ENCODE measurements at places on chromosomes 6 and 20.

DNA sequence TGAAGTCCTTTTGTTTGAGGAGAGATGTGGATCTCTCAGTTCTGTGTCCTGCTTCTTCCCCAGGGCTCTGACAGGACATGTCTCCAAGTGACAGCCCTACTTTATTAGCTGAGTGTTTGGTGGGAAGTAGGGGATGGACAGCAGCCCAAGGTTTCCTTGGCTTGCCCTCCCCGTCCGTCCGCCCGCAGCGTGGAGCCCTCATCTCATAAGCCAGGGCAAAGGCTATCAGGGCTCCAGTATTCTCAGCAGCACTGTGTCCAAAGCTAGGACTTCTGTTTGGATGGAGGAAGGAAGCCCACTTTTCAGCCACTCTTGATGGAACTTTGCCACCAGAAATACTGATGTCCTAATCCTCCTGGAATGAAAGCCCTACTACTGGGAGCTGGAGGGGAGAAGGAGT, 13.6 kb downstream of the CDC5L start:
- no peak for DNase-seq

DNA sequence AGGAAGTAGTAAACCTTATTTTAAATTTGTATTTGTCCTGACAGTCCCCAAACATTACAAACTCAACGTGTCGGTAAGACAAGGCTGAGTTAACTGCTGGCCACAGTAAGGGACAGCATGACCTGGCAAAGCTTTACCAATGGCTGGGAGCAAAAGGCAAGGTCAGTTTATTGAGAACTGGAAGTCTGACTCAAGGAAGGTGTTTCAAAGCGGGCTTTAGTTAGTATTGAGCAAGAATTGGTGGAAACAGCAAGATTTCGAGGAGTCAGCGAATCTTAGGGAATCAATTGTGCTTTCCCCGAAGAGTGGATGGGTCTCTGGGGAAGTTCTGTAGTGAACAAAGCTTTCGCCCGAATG, 885 bp upstream of the GZF1 start:
- DNase-seq, result peak; percentile 46

GRCh38 chr20:23419995-23420901, 1.0 kb downstream of the NAPB start:
- peak; percentile 70 for DNase-seq

DNA sequence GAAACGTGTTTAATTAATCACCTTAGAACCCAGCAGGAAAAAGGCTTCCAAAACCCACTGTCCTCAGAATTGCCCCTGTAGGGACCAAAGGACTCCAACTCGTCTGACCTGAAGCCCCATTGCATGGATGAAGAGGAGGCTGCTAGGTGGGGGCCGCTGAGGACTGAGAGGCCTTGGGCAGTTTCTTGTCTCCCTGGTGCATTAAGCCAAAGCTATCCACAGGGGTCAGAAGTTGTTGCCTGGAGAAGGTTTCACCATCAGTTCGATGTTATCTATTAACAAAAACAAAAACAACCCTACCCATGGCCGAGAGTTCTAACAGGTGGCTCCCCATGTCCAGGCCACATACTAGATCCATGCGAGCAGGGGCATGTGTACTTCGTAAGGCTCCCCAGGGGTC, 120.9 kb upstream of the CD93 start:
- no peak for DNase-seq

DNA sequence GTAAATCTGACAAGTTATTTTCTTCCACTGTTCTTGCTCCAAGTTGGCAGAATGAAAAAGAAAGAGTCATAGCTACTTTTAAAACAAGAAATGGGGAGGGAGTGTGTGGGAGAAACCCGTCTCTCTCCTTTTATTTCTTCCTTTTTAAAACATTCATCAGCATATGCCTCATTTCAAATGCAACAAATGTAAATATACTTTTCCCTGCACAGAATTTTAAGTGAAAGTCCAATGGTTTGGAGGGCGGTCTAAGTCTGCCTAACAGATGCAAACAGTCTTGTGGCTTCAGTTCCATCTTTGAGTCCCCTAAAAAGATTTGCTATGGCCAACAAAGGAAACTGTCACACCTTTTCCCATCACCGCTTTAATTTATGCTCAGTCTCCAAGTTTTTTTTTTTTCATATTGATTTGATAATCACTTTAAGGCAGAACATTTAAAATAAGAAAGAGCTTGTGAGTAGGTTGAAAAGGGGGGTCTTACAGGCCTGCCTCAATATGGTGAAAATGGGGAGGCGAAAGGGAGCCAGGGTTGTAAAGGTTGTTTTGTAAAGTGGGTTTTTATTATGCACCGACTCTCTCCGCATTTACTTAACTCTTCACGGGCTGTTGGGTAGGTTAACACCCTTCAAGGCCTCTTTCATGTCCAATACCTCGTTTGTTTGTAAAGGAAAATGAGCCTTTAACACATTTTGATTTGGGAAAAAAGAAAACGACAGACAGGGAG, 4.6 kb downstream of the TFAP2D start:
- no peak for DNase-seq

GRCh38 chr20:54220722-54221121, 12.8 kb downstream of the PFDN4 start:
- DNase-seq, result no peak

- DNase-seq, result peak; percentile 62
These were observed 1.9 kb downstream of the NCOA7 start for GRCh38 chr6:125792680-125793079.

DNA sequence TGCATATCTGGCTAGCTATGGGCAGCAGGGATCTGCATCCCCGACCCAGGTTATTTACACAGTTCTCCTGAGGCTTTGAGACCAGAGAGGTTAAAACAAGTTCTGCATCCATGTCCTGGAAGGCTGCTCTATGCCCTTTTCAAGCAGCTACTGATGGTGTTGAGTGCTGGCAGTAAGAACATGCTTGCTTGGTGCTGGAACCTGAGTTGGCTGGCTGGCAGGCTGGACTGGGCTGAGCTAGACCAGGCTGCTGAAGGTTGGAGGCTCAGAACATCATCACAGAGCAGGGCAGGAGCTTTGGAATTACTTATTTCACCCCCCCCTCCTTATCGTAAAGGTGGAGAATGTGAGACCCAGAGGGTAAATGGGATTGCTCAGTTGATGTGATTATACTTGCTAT, 16.9 kb upstream of the LRFN2 start:
- no peak for DNase-seq

DNA sequence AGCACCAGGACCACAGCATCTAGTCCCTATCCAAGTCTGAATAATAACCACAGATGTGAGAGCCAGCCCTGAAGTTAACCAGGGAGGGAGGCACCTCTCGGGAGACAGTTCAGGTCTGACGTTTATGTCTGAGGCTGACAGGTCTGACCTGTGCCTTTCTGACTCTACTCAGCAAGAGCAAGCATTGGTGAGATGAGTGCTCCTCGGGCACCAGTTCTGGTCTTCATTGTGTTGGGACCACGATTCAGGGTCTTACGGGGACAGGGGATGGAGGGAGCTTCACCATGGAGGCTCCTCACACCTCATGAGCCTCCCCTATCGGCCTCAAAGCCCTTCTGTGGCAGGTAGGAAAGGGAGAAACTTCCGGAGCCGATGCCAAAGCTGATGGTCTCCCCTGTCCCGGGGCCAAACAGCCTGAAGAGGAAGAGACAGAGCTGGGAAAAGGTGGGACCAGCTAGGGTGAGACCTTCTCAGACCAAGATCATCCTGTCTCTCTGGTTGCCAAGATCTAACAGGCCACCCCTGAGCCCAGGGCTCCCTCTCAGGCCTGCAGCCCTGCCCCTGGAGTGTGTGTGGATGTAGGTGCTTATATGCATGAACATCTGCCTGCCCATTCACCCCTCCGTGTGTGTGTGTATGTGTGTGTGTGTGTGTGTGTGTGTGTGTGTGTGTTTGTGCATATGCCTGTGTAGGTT, 170.5 kb downstream of the VEGFA start:
- DNase-seq, result no peak

GRCh38 chr6:139091826-139092225, 43.1 kb upstream of the HECA start:
- no peak for DNase-seq

GRCh38 chr6:70150521-70150920, 152.4 kb downstream of the COL9A1 start:
- no peak for DNase-seq

- no peak for DNase-seq
These were observed 329.6 kb upstream of the RSPO3 start for GRCh38 chr6:126788861-126789365.

DNA sequence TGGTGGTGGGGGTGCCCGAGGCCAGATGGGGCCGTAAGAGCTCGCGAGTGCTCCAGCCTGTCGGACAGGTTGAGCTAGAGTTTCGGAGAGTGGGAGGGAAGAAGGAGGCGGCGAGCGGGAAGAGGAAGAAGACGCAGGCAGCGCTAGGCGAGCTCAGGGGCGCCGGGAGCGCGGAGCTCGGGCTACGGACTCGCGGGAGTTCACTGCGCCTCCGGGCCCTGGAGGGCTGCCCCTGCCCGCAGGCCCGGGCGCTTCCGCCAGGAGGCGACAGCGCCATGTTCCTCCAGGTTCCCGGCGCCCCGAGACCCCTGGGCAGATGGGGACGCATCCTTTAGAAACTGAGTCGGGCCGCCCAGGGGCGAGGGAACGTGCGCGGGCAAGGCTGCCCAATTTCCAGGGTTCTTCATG, 984 bp downstream of the TFAP2C start:
- DNase-seq, result peak; percentile 28

DNA sequence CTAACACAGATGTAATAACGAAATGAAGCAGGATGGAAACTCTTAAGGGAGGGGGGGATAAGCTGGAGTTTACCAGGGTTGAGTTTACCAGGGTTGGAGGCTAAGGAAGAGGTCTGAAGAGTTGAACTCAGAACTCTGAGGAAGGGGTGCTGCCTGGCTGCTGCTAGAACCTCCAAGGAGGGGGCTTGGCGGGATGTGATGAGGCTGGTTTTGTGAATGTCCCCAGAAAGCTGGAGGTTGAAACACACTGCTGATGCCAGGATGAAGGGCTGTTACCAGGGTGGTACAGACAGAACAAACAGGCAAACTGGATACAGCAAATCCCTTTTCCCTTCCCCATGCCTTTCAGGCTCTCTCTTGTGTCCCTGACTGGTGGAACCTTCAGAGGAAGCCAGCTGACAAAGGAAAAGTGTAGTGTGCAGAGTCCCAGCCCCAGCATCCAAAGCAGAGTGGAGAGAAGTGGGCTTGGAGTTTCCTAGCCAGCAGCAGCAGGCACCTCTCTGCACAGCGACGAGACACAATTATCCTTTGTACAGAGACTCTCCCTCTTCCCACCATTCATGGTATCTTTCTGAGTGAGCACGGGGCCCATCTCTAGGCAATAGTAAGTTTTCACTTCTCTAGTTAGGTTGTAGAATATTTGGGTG, 23.7 kb downstream of the UBE2V1 start:
- DNase-seq, result no peak

DNA sequence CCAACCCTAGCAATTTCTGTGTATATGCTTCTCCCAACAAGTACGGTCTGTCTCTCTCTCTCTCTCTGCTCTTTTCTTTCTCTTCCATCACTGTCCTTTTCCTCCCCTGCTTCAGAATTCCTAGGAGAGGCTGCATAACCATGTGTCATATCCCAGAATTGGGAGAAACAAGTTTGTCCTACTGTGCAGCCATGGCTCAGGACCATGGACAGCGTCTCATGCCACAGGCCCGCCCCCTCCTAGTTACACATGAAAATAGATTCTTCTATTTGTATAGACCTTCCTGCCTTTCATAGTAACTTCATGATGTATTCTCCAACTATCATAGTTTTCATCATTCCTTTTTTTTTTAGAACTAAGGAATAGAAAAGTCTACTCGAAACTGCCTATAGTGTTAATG, 98.0 kb downstream of the FNDC1 start:
- peak; percentile 28 for DNase-seq

DNA sequence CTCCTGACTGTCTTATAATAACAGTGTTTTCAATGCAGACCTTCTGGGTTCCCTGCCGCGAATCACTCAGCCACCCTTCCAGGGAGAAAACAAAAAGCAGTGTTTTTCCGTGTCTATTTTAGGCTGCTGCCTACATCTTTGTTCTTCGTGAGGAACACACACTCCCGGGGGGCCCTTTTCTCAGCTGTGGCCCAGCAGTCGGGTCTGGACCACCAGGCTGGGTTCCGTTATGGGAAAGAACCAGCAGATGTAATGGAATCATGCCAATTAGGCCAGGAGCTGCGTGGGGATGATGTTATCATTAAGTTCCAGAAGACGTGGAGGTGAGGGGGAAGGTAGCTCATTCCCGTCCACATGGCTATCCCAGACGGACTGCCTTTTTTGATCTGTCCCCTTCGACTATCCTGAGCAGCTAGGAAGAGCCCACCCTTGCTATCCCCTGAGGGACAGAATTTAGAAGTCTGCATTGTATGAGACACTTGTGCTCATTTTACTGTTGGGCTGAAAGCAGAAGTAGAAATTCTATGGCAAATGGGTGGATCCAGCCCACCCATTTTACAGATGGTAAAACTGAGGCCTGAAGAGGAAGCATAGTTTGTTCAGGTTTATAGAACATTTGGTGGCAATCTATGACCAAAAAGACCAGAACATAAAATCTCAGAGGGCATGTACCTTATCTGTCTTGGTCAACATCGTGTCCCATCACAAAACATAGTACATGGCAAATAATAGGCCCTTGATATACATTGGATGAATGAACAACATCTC, 54.5 kb downstream of the KCNB1 start:
- no peak for DNase-seq

DNA sequence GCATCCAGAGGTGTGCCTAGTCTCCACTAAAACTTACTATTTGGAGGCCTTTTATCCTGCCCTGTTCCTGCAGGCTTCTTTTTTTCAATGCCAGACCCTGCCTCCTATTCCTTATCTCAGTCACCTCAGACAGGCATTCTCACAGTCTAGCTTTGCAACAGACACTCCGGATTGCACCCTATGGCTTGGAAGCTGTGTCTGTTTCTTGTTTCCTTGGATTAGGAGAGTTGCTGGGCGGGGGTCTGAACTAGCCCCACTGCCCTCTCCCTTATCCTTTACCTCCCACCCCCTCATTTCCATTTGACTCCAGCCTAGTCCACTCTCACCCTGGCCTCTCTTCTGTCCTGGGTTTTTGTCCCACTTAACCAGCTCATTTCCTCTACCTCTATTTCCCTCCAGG, 228.1 kb upstream of the CITED2 start:
- no peak for DNase-seq

- no peak for DNase-seq
These were observed 25.0 kb downstream of the SLC22A1 start for GRCh38 chr6:160146454-160147145.

DNA sequence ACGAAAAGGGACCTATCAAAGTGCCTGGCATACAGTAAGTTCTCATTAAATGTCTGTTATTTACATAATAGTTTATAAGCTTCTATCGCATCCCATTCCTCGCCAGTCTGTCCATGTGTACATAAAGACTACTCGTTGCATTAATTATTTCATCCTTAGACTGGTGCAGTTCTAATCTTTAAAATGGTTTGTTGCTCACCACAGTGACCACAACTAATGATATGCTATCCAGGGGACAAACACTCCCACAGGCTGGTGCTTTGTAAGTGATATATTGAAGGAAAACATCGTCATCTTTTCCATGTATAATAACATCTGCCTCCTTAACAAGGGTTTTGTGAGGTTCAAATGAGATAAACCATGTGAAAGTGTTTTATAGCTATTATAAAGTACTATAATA, 39.0 kb upstream of the HBS1L start:
- no peak for DNase-seq

DNA sequence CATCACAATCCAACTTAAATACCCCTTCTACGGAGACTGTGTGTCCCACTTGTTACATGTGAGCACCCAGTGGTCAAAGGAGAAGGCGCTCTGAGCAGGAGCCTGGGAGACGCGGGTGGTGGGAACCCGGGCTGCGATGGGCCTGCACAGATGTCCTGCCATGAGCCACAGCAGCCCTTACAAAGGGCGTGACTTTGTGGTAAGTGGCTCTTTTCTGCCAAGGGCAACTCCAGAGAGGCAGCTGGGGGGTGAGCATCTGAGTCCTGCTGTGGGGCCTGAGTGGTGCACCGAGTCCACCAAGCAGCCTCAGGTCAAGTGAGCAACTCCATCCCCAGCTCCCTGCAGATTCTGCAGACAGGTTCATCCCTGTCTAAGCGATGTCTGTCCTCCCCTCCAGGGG, 33.6 kb upstream of the CST7 start:
- no peak for DNase-seq
